ENCODE measurements at places on chromosomes 1 and 21.

DNA sequence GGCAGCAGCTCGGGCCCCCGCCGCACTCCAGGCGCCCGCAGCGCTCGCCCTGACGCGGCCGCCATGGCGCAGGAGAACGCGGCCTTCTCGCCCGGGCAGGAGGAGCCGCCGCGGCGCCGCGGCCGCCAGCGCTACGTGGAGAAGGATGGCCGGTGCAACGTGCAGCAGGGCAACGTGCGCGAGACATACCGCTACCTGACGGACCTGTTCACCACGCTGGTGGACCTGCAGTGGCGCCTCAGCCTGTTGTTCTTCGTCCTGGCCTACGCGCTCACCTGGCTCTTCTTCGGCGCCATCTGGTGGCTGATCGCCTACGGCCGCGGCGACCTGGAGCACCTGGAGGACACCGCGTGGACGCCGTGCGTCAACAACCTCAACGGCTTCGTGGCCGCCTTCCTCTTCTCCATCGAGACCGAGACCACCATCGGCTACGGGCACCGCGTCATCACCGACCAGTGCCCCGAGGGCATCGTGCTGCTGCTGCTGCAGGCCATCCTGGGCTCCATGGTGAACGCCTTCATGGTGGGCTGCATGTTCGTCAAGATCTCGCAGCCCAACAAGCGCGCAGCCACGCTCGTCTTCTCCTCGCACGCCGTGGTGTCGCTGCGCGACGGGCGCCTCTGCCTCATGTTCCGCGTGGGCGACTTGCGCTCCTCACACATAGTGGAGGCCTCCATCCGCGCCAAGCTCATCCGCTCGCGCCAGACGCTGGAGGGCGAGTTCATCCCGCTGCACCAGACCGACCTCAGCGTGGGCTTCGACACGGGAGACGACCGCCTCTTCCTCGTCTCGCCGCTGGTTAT lies 2.8 kb downstream of the KCNJ9 start:
- no peak for DNase-seq

DNA sequence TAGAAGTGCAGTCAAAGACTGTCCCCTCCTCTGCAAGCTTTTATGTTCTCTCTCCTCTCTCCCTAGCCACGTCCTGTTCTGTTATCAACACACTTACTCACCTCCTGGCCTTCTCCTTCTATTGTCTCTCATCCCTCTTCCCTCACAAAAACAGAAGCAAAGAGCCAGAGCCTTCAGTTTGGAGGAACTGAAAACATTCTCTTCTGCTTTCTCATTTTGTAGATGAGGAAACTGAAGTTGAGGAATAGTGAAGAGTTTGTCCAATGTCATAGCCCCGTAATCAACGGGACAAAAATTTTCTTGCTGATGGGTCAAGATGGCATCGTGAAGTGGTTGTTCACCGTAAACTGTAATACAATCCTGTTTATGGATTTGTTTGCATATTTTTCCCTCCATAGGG lies 1.9 kb downstream of the NLRP3 start:
- no peak for DNase-seq

GRCh38 chr1:93080179-93080823 lies 1.2 kb downstream of the MTF2 start:
- peak; percentile 51 for DNase-seq

DNA sequence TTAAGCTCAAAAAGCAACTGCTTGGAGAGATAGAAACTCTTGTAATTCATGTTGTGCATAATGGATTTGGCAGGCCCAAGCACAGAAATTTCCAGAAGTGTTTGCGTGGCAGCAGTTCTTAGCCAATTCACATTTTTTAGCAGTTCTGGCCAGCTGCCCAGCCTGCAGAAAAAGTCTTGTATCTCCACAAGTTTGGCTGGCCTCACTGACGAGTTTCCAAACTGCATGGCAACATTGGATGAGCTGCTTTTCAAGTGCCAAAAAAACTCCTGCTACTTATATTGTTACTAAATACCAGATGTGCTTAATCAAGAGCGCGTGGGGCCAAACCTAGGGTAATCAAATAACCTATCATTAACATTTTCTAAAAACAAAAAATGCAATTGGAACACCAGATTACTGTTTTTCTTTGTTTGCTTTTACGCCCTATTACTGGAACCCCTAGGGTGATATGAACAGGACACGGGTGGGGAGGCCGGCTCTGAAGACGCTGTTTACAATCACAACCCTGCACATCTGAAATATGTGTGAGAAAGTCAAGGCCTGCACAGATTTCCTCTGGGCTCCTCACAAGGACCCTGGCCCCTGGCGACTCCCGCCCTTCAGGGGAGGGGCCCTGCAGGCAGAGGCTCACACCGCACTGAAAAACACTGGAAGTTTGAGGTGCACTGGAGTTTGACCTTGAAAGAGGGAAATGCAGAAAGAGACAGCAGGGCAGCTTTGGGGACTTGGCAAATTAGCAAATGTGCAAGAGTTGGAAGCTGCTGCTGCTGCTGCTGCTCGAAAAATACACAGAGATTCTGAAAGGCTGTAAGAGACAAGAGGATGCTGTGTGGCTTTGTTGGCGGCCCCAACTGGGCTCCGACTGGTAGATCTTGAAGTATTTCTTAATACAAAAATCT lies 55.2 kb upstream of the TARBP1 start:
- DNase-seq, result peak; percentile 99

- no peak for DNase-seq
Measured at GRCh38 chr1:168220470-168220871, 5.3 kb upstream of the SFT2D2 start.

DNA sequence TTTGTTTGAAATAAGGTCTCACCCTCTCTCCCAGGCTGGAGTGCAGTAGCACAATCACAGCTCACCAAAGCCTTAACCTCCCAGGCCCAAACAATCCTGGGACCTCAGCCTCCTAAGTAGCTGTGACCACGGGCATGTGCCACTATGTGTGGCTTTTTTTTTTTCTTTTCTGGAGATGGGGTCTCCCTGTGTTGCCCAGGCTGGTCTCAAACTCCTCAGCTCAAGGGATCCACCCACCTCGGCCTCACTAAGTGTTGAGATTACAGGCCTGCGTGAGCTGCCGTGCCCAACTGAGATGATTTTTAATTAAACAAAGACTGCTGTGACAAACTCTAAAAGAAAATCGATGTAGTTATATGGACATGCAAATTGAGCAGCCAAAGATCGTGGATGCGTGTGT lies 768.4 kb upstream of the ADGRL2 start:
- no peak for DNase-seq

GRCh38 chr1:71908303-71908702 lies 374.0 kb downstream of the NEGR1 start:
- no peak for DNase-seq

- DNase-seq, result no peak
Measured at GRCh38 chr1:220092694-220093093, 1.2 kb upstream of the IARS2 start.

DNA sequence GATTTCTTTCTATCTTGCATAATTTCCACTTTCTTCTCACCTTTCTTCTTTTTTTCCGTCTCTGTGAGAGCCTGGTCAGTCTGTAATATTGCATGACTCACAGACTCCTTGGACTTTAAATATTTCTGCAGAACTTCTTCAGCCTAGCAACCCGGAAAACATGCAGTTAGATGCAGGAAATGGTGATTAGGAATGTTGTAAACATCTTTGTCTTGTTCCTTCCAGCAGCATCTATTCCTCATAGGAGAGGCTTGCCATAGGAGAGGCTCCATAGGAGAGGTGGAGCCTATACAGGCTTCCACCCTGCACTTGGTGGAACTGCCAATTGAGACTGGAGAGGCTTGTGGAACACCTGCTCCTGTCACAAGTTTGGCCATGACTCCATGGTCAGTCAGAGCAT lies 10.0 kb downstream of the GBP5 start:
- no peak for DNase-seq

DNA sequence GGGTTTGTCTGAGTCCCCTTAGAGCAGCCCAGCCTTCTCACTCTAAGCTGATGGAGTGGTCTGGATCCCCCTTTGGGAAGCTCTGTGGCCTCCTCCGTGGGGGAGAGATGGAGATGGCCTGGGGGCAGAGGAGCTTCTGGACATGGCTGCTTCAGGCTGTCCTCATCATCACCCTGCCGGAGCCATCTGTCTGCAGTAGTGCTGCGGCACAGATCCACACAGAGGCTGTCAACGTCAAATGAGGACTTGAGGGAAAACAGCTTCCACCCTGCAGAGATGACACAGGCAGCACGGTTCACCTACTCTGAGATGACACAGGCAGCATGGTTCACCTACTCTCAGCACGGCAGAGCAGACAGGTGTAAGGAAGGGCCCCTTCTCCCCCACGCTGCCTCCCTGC lies 134.3 kb downstream of the IGSF21 start:
- no peak for DNase-seq

GRCh38 chr1:53799141-53799540 lies 39.0 kb downstream of the NDC1 start:
- no peak for DNase-seq

DNA sequence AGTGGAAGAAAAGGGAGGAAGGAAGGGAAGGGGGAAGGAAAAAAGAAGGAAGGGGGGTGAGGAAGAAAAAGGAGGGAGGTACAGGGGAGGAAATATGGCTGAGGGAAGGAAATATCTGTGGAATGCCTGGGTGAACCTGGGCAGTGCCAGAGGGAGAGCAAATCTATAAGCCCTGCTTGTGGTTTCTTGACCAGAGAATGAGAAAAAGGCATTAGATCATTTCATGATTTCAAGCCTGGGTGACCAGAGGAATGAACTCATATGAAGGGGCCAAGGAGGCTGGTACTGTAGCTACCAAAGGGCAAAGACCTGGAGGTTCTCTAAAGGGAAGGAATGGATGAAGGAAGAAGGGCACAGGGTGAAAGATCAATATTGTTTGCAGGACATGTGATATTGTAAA lies 31.4 kb downstream of the GNG12 start:
- no peak for DNase-seq
